ENCODE measurements at places on chromosomes 16 and 17. TPM values are rescaled to one million over a fixed set of nuclear protein-coding genes. Genes with fewer than 3 reads are reported as not detected.

The FAM234A gene
- 17.9 TPM for total RNA-seq

The BRICD5 gene
- 3.2 TPM for total RNA-seq

The HP gene
- total RNA-seq: 0.74 TPM

The IL32 gene
- total RNA-seq: 2.2 TPM

The HOXB3 gene
- not detected for total RNA-seq

All from temporal lobe (tissue), 4 donors.